ENCODE measurements at places on chromosomes 7 and 10. TPM values are rescaled to one million over a fixed set of nuclear protein-coding genes. Genes with fewer than 3 reads are reported as not detected.

Gene PDCD11
- 26.3 TPM for total RNA-seq

Gene CCDC3
- 1.0 TPM for total RNA-seq

Gene SPAM1
- not detected for total RNA-seq

Gene KCNH2
- 10.4 TPM for total RNA-seq

Gene PHYHIPL
- total RNA-seq: 0.27 TPM

Gene FAM25C
- not detected for total RNA-seq

Gene ITGB1
- total RNA-seq: 331 TPM

Gene WDFY4
- total RNA-seq: 4.6 TPM

Gene RHOBTB1
- 4.3 TPM for total RNA-seq

Gene HOXA1
- 3.0 TPM for total RNA-seq

Gene RNF148
- total RNA-seq: 1.0 TPM

GRCh38 chr7:55342216-55342871, 22.8 kb upstream of the LANCL2 start:
- DNase-seq: no peak

DNA sequence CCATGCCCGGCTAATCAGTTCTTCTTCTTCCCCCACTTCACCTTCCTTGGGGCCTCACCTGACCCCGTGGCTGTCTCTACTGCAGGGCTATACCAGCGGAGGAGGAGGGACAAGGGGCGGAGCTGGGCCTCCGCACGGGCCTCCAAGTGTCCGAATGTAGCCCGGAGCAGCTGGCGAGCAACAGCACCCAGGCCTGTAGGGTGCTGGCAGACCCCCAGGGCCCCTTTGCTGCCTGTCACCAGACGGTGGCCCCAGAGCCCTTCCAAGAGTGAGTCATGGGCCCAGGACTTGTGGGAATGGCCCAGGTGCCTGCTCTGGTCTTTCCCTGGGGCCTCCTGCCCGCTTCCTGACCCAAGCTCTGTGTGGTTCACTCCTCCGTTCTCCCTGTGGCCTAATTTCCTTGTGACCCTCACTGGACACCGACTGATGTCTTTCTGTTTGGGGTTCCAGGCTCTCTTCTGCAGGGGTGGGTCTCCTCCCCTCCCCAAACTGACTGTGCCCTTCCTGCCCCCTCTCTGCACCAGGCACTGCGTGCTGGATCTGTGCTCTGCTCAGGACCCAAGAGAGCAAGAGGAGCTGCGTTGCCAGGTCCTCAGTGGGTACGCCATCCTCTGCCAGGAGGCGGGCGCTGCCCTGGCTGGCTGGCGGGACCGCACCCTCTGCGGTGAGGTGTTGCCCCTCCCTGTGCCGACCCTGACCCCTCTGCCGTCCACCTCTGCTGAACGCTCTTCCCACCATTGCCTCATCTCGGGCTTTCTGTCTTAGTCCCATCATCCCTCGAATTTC, 35.2 kb downstream of the EPHB4 start:
- DNase-seq: no peak

DNA sequence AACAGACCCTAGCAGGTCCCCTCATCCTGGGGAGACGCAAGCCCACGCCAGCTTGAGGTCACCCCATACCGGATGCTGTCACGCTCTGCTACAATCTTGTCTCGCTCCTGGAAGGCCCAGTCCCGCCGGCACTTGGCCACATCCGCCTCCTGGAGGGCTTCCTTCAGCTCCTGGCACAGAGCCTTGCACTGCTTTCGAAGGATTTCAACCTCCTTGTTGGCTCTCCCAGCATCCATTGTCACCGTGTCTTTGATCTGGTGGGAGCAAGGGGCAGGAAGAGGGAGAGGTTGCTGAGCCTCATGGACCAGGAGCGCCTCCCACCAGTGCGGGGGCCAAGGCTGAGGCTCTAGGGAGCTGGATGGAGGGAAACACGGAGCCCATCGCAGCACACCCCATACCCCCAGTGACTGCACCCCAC, 90.9 kb downstream of the DLG5 start:
- DNase-seq: no peak

DNA sequence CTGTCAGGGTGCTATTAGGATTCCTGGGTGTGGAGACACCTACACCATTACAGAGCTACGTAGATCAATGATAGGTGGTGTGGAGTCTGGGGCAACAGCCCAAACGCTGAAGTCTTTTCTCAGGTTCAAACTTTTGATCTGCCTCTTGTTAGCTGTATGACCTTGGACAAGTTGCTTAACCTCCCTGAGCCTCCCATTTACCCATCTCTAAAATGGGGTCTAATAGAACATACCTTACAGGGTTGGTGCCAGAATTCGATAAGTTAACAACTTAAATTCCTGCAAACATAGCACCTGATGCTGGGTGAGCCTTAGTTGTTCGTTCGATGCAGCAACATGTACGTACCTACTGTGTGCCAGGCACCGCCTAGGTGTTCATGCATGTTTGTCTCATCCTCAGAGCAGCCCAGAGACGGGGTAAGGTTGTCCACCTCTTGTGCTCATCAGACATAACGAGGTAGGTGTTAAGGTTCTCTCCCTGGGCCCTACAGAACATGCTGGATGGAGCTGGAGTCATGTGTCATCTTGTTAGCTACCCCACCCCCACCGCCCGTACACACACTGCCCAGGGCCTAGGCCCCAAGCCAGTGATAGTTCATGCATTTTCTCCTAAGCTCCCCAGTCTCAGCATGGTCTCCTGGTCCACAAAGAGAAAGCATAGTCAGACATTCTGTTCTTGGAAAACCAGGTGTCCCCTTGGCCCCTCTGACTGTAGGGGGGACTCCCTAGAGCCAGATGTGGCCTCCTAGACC, 41.0 kb upstream of the SLC29A3 start:
- no peak for DNase-seq

DNA sequence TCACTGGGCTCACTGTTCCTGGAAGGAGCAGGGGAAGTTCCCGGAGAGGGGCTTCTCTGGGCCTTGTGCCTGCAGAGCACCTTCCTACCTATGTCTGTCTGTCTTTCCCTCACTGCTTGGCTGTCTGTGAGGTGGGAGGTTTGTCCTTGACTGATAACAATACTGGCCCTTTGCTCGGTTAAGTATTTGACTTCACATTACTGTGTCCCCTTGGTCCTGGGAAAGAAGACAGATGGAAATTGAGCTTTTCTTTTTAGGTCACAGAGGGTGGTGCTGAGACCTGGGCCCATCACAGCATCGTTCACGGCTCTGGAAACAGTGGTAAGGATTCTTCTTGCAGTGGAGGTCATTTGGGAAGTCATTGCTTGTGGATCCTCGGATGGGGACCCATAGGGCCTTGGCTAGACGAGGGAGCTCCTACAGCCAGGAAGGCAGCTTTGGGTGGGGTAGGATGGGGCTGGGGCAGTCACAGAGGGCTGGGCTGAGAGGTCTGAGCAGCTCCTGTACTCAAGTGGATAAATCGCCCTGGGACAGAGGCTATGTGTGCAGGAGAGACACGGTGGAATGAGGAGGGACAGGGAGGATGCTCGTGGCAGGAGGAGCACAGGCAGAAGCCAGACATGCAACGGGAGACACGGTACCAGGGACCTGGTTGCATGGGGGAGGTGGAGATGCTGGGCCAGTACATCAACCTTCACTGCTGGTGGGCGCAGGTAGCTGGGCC, 450.2 kb downstream of the PLXNA4 start:
- DNase-seq: no peak

DNA sequence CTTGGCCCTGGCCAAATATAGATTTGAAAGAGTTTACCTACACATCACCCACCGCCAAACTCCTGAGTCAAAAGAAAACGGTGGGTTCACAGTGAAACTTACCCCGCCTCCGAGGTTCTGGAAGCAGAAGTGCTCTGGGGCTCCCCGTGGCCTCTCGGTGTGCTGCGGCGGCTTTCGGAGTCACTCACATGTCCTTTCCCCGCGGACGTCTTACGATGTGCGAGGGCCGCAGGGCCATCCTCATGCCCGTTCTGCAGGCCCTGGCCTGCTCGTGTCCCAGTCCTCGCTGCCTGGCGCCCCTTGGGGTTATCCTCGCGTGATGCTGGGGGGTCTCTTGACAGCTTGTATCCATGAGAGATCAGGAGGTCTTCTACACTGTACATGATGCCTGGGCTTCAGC, 12.0 kb downstream of the JCAD start:
- no peak for DNase-seq

DNA sequence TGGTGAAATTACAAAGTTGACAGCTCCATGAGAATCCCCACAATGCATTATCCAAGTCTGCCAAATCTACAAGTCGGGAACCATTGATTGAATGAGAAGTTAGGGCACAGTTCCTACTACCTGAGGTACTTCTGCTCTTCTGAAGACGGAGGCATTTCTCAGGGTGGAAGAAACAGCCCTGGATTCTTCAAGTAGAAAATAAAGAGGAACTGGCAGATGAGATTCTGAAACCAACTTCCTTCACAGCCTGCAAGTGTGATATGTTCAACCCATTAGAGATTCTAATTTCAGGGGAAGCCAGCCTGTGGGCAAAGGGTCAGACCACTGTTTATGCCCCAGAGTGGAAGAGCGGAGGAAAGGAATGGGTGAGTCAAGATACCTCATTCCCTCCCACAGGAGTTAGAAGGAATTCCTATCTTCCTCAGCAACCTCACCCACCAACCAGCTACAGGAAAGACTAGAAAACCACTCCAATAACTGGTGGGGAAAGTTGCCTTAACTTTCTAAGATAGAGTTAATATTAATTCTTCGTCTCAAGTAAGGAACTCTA, 50.5 kb upstream of the BMPER start:
- no peak for DNase-seq

DNA sequence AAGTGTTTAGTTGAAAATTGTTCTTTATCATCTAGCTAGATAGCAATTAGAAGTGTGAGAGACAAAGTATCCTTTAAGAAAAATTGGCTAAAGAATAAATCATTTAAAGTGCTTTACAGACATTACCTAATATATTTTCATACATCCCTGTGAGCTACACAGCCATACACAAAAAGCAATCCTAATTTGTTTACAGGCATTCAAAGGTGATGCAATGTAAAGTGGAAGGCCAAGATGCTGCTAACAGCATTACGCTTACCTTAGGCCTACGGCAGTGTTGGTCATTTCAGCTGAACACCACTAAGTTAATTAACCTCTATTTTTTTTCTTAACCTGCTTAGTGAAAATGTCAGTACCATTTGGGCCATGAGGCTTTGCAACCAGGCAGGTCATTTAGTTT, 10.7 kb upstream of the CASD1 start:
- no peak for DNase-seq

DNA sequence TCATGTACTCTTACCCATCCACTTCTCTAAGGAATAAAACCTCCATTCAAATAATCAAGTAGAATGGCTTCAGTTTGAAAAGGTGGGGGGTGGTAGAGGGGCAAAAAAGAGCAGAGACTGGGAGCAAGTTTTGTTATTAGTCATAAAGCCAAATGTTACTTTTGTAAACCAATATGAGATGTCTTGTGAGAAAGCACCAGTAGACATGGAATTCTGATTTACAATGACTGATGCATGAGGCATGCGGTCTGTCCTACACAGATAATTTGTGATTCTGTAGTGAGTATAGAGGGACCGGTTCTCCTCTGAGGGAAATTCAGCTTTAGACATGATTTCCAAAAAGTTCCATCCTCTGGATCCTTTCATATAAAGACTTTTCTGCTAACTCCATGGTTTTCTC, 12.9 kb upstream of the ABCA13 start:
- DNase-seq: no peak

DNA sequence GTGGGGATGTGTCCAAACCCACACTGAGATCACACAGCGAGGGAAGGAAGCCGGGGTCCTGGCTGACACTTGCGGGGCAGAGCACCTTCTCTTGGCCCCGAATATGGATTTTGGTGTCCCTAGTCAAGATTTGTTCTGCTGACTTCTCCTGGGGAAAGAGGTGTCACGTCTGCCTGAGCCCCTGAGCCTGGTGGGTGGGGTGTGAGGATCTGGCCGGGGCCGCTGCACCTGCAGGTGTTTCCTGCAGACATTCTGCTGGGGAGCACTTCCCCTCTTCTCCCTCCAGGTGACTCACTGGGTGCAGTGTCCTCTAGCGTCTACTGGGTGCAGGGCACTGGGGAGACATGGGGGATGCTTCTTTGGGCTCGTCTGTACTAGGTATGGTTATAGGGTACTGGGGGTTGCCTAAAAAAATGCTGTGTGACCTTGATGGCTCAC, 99.2 kb downstream of the GRK5 start:
- DNase-seq: peak; percentile 62

DNA sequence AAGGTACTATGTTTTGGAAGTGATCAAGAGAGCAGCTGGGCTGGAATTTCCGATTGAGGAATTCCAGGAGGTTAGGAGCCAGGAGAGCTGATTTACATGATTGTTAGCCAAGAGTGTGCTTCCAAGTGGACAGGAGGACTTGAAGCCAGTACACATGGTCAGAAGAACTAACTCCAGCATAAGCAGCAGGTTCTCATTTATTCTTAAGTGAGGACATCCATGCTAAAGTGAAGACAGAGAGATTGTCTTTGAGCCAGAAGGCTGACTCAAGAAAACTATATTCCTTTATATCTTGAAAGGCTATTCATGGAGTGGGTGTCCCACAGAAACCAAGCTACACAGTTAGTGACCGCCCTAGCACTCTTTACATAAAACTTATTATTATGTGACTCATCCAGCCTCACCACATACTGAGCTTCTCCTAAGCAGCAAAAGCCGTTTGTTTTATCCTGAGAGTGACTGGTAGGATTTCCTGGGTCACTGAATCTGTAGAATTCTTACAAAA, 56.7 kb upstream of the SEMA3A start:
- DNase-seq: no peak

GRCh38 chr7:31099451-31100444, 47.6 kb downstream of the ADCYAP1R1 start:
- DNase-seq: no peak

DNA sequence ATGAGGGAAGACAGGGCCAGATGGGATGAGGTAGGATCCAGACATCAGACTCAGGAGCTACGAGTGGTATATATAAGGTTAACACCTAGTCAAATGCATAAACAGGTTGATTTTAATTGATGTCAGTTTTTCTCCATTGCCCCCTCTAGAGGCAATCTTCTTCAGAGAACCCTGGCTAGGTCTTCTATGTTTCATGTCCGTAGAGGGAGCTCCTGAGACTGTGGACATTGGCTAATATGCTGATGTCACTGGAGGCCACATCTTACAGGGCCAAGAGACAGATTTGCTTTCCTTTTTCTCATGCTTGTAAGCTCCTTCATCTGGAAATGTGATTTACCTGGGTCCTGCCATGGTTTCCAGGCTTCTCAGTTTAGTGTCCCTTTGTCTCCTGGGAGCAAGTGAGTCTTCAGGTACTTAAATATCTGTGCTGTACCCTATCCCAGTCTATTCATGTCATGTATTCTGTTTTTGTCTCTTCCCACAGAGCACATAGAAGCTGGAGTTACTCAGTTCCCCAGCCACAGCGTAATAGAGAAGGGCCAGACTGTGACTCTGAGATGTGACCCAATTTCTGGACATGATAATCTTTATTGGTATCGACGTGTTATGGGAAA, 161.6 kb upstream of the PRSS1 start:
- no peak for DNase-seq

GRCh38 chr7:86939197-86939814, 120.1 kb downstream of the ELAPOR2 start:
- DNase-seq: peak; percentile 39

- no peak for DNase-seq
These were observed 39.0 kb downstream of the CABCOCO1 start for GRCh38 chr10:61701706-61702105.

DNA sequence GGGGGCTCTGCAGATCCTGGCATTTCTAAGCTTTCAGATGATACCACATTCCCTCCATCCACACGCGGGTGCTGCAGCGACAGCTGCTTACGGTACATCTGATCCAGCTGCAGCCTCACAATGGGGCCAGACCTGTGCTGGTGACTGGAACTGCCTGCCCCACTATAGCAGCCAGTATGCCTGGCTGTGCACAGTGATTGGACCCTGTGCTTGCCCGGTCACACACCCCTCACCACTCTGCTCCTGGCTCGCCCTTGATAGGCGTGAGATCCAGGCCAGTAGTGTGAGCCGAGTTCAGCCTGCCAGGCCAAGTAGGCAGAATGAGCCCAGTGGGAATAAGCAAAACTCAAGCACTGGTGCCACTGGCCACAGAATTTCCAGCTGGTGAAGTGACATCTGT, 164.8 kb downstream of the NRBF2 start:
- DNase-seq: no peak

Measured in left colon (tissue), 2 donors.